ENCODE measurements at places on chromosomes 13 and 19.
A peak's percentile ranks its signal among the peaks of the same experiment; 100 is the strongest.

- DNase-seq, result no peak
Measured at GRCh38 chr19:36685835-36686234, 1.6 kb upstream of the ZNF567 start.

- DNase-seq, result no peak
Measured at GRCh38 chr13:94896238-94896637, 183.9 kb upstream of the SOX21 start.

DNA sequence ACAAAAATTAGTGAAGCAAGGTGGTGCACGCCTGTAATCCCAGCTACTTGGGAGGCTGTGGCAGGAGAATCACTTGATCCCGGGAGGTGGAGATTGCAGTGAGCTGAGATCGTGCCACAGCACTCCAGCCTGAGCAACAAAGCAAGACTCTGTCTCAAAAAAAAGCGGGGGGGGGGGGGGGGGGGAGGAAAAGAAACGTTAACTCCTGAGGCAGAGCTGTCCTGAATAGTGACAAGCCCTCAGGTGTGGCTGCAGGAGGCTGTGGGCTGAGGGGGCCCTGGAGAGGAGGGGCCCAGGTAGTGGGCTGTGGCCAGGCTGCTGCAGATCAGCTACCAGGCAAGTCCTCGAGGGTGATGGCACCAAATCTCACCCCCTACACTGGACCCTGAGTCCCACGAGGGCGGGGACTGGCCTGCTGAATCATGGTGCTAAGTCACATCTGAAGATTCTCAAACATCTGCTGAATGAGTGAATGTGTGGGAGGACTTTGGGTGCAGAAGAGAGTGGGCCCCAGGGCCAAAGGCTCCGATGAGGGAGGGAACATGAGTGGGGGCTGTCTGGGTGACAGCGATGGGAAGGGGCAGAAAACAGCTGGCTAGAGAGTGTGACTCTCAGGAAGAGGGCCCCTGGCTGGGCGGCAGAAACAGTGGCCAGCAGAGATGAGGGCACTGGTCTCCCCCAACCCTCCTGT, 24.6 kb upstream of the ATP1A3 start:
- DNase-seq, result no peak

DNA sequence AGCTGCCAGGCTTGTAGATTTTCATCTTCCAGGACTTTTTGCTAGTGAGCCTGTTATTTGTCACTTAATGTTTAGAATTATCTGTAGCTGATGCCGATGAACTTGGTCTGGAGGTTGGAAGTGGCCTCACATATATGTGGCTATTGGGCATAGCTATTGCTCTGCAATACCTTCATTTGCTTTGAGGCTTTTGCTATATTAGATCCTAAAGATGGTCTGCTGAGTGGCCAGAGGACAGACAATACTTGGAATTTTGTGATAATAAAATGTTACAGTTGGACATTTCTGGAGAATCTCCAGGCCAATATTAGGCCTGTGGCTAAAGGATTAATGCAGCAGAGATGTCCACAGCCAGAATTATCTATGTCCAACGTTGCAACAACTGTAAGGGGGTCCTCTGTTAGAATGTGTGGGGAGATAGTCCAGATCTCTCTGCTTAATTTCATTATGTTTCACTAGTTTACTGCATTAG, 222.3 kb downstream of the GPC5 start:
- no peak for DNase-seq

GRCh38 chr13:30763786-30764413, 28.6 kb downstream of the ALOX5AP start:
- no peak for DNase-seq

DNA sequence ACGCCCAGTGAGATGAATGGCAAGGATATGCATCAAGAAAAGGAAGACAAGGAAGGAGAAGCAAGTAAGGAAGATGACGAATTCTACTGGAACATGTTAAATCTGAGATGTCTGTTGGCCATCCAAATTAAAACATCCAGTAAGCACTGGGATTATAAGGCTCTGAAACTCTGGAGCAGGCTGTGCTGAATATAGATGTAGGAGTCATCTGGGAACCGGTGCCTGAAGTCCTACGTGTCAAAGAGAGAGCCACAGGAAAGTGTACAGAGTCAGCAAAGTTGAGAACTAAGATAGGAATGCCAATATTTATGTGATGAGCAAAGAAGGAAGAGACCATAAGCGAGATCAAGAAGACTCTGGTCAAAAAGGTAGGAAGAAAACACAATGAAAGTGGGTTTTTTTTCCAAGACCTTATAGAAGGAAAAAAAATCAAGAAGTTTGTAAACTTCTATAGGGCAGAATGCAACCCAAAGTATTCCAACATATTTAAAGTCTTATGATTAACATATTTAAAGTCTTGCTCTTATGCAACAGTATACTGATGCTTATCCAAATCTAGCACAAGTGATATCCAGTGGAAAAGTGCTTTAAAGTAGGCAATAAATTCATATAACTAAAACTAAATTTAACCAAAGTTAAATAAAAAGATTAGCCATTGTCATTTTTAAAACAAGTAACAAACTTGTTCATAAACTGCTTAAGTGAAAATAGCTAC, 51.2 kb upstream of the EEF1AKMT1 start:
- no peak for DNase-seq

DNA sequence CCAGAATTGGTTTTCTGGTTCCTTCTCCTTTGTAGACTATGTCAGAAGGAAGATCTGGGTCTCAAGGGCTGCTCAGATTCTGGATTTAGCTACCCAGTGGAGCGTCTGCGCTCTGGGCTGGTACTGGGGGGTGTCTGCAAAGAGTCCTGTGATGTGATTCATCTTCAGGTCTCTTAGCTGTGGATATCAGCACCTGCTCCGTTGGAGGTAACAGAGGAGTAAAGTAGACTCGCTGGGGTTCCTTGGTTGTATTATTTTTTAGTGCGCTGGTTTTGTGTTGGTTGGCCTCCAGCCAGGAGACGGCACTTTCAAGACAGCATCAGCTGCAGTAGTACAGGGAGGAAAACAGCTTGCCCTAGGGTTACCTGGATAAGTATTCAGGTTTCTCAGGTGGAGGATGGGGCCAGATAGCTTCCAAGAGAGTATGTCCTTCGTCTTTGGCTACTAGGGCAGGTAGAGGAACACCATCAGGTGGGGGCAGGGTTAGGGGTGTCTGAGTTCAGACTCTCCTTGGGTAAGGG, 10.4 kb upstream of the KLK15 start:
- DNase-seq, result no peak

GRCh38 chr13:52751196-52751595, 11.6 kb upstream of the CNMD start:
- no peak for DNase-seq

DNA sequence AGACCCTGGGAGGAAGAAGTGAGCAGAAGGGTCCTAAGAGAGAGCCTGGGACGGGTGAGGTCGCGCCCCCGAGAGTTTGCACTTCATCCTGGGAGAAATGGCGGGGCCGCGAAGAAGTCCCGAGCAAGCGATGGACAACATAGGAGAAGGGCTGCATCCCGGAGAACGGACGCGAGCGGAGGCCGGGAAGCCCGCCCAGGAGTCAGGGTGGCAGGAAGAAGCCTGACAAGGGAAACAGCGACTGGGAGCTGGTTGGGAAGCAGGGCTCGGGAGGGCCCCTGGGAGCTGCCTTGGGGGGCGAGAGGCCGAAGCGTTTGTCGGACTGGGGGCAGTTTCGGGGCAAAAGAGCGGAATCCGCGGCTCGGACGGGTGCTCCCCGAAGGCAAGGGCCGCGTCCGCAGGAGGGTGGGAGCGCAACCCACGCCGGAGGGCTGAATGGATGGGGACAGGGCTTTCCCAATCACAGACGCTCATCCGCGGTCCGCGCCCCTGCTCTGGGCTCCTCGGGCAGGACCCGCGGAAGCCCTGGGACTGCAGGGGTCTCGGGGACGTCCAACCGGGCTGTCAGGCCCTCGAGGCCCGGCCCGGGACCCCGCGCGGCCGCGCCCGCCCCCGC, 469 bp downstream of the ABHD17A start:
- no peak for DNase-seq

DNA sequence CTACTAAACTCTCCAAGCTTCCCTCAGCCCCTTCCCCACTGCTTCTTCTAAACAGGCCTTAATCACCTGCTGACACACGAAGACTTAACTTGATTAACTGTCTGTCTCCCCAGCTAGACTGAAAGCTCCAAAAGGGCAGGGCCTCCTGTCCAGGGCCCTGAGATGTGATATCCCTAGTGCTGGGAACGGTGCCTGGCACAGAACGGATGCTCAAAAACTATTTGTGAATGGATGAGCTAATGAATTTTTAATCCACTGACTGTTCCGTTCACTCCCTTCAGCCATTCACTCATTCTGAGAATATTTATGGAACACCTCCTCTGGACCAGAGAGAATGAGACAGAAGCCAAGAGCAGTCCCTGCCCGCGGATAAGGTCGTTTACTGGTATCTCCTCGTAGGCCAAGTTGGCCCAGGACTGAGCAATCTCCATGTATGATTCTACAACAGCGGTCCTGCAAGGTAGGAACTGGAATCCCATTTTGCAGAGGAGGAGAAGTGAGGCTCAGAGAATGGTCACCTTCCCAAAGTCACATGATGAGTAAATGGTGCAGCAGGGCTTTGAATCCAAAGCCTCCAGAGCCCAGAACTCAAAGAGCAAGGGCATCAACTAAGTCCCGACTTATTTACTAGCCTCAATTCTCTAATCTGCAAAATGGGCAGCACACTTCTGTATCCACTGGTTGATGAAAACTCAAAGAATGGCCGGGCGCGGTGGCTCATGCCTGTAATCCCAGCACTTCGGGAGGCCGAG, 3.4 kb downstream of the DMWD start:
- DNase-seq, result no peak

- DNase-seq, result no peak
Measured at GRCh38 chr13:95385798-95386197, 84.5 kb upstream of the ABCC4 start.

DNA sequence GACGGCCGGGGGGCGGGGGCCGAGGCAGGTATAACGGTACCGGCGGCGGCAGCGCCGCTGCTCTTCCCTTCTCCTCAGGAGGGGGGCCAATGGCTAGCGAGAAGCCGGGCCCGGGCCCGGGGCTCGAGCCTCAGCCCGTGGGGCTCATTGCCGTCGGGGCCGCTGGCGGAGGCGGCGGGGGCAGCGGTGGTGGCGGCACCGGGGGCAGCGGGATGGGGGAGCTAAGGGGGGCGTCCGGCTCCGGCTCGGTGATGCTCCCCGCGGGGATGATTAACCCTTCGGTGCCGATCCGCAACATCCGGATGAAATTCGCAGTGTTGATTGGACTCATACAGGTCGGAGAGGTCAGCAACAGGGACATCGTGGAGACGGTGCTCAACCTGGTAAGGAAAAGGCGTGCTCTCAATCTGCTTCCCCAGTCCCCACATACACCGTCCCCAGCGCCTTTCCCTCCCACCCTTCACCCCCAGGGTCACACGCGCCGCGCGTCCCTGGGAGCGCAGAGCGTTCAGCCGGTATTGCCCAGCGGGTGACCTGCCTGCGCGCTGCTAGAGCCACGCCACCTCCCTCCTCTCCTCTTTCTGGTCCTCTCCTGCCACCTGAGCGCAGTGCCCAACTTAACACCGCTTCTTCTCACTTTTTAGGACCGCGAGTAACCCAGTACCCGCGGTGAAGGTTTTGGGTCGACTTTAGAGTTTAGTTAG, 814 bp downstream of the NBEA start:
- DNase-seq, result peak; percentile 8

DNA sequence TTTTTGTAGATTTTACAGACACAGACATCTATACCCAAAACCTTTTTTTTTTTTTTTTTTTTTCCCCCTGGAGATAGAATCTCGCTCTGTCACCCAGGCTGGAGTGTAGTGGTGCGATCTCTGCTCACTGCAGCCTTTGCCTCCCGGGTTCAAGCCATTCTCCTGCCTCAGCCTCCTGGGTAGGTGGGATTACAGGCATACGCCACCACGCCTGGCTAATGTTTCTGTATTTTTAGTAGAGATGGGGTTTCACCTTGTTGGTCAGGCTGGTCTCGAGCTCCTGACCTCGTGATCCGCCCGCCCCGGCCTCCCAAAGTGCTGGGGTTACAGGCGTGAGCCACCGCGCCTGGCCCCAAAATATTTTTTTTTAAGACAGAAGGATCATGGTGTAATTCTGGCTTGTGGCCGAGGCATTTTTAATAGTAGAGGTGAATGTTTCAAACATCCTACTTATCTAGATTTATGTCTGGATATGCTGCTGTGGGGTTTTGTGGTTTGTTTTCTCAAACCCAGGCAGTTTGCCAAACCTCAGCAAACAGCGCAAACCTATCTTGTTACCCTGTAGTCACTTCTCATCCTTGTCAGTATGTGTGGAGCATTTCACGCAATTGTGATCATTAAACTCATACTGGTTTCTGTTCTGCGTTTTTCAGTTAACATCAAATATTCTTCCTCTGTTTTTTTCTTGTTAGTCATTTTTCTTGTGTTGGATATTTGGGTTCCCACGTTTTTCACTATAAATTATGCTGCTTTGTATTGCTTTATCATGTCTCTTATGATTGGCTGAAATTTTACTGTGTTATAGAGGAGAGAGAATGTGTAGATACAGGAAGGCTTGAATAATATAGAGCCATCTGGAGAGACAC, 36.2 kb upstream of the GARRE1 start:
- peak; percentile 40 for DNase-seq

DNA sequence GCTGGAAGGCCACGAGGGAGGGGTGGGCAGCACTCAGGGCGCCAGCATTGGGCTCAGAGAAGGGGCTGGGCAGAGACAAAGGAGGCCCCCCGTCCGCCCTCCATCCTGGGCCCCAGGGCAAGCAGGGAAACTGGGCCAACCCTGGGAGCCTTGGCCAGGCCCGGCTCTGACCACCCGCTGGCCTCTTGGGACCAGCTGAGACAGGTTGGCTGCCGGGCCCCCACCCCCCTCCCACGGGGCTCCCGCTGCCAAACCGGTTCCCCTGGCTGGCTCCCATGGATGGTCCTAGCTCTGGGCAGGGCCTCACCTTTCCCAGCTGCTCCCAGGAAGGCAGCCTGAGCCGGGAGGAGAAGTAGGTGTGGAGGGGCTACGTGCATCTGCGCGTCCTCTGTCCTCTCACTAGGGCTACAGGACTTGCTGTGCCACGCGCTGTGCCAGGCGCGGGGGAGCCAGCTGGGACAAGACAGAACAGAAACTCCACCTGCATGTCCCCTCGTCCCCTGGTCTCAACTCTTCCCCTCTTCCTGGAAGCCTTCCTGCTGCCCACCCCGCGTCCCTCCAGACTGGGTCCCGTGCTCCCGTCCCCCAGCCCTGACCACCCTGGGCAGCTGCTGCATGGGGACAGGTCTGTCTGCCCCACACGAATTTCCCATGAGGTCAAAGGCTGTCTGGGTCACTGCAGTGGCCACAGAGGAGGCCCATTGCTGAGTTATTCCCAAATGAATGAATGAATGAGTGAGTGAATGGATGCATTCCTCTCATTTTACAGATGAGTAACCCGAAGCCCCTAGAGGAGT, 29.1 kb upstream of the NCCRP1 start:
- no peak for DNase-seq

- DNase-seq, result no peak
Measured at GRCh38 chr19:13015361-13016223, 20.3 kb downstream of the NFIX start.
